ENCODE measurements at places on chromosomes 1 and 21. TPM values are rescaled to one million over a fixed set of nuclear protein-coding genes. Genes with fewer than 3 reads are reported as not detected.

Gene ADAMTS5
- not detected for total RNA-seq

Gene CAPN9
- not detected for total RNA-seq

Gene OR2L13
- total RNA-seq = not detected

Gene FBXO42
- 22.3 TPM for total RNA-seq

Gene OR2T11
- total RNA-seq = not detected

Gene FMO5
- total RNA-seq = 0.86 TPM

Gene SH2D1B
- not detected for total RNA-seq

Gene C1QB
- total RNA-seq = 0.50 TPM

Gene DIO1
- total RNA-seq = not detected

Gene KRTAP11-1
- not detected for total RNA-seq

Gene NR1I3
- total RNA-seq = not detected

Gene LCE1F
- not detected for total RNA-seq

Gene CATSPERE
- 1.1 TPM for total RNA-seq

Gene SYT14
- not detected for total RNA-seq

Gene RSBN1
- 37.0 TPM for total RNA-seq

Gene FAM151A
- total RNA-seq = not detected

Gene GNAT2
- 0.22 TPM for total RNA-seq

Gene PCP4L1
- 0.91 TPM for total RNA-seq

Gene GUCA2A
- total RNA-seq = not detected

Measured in activated naive CD8-positive, alpha-beta T cell treated with anti-CD3 and anti-CD28 coated beads, Interleukin-2, amount 10 ng/mL, durations not matched to agents 7 days and 5 days (primary cell).